ENCODE measurements at places on chromosomes 11 and 22.

GRCh38 chr11:107276077-107276476, 181.5 kb downstream of the CWF19L2 start:
- DNase-seq = no peak

DNA sequence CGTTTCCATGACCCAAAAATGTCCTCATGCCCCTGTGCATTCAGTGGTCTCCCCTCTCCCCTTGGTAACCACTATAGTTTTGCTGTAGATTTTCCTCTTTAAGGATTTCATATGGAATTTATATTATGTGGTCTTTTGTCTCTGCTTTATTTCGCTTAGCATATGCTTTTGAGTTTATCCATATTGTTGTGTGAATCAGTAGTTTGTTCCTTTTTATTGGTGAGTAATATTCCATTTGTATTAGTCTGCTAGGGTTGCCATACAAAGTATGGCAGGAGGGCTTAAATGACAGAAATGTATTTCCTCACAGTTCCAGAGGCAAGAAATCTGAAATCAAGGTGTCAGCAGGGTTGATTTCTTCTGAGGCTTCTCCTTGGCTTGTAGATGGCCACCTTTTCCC, 3.5 kb downstream of the ZNF74 start:
- DNase-seq = no peak

DNA sequence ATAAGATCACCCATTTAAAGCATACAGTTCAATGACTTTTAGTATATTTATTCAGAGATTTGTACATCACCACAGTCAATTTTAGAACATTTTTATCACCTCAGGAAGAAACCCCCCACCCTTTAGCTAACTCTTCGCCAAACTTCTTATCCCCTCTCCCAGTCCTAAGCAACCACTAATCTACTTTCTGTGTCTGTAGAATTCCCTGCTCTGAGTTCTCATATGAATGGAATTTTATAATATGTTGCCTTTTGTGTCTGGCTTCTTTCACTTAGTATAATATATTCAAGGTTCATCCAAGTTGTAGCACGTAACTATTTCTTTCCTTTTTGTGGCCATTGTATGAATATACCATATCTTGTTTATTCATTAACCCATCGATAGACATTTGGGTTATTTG, 3.6 kb downstream of the ANKRD13D start:
- no peak for DNase-seq

DNA sequence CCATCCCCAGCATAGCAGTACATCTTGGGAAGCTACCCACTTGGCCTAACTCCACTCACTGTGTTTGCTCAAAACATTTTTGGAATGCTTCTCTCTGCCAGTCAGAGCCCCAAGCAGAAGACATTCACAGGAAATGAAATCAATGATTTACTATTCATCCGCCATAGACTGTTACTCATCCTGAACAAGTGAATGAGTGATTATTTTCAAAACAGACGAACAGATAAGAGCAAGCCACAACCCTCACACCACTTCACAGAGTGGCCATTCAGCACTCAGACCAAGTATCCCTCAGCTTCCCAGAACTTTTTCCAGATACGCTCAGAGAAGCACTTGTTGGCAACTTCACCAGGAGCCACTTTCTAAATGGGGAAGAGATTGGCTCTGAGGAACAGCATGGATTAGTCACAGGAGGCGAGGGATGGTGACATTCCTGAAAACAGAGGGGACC, 13.0 kb upstream of the UBASH3B start:
- DNase-seq = peak; percentile 74

- DNase-seq = no peak
These were observed 2.2 kb upstream of the RFPL2 start for GRCh38 chr22:32206774-32207758.

DNA sequence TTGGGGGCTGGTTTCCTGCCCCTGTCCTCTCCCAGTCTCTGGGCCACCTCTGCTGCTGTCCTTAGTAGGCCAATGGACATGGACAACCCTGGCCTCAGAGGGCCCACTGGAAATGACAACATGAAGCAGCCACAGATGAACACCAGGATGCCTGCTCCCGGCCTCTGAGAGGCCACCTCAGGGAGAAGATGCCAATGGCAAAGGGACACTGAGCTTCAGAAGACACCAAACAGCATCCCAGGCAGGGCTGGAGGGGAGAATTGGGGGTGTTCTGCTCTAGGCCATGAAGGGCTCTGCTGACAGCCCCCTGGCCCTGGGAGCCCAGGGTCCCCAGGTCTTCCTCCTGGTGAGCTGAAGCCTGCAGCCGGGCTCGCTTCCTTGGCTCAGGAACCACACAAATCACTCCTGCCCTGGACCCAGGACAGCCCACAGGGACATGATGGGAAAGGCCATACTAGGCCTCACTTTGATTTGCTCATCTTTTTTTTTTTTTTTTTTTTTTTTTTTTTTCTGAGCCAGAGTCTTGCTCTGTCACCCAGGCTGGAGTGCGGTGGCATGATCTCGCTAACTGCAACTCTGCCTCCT, 45.3 kb downstream of the TPBGL start:
- DNase-seq = no peak
